ENCODE measurements at places on chromosomes 5 and 9.

- peak; percentile 79 for DNase-seq
These were observed 76.8 kb downstream of the TMEM167A start for GRCh38 chr5:83000428-83000827.

DNA sequence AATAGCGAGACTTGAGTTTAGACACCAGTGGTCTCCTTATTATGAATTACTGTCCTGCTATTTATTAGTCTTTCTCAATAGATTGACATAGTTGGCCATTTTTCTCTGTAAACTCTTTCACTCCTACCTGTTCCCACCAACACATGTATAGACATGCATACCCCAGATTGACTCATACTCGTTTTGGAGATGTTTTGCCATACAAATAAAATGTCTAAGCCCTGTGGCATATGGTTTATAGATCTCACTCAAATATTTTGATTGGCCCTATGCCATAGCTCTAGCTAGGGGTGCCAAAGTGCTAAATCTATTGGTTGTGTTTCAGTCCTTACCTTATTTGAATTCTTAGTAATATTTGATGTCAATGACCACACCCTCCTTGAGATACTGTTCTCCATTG lies 42.3 kb downstream of the CAMK4 start:
- no peak for DNase-seq

- no peak for DNase-seq
These were observed 62.7 kb upstream of the GRAMD2B start for GRCh38 chr5:126360467-126360866.

DNA sequence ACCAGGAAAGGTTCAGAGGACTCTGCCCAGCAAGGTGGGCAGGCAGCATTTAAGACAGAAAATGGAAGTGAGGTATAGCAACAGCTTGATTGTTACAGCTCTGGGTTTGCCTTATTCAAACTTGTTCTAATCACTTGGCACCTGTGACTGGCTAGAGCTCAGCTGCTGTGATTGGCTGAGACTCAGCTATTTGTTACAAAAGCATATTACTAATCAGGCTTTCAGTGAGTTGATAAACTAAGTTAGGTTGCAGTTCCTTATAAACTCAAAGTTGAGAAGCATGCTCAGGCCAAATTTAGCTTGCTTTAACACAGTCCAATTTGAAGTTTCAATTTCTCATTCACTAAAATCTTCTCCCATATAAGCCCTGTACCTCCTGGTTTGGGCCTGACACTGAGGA lies 56.3 kb downstream of the GDA start:
- DNase-seq, result no peak

DNA sequence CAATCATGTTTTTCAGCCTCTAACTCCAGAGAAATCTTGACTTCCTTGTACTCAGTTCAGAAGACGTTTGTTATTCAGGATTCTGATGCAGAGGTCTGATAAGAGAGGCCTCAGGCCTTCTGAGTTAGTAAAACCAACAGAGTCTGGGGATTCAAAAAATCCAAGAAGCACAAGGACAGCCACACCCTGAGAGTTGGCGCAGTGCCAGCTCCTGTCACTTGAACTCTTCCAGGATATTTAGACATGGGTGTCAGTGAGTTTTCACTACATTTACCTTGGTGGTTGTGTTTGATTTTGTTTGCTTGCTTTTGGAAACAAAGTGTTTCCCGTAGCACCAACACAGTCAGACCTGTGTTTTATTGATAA lies 41.6 kb upstream of the PDE8B start:
- DNase-seq, result peak; percentile 22

DNA sequence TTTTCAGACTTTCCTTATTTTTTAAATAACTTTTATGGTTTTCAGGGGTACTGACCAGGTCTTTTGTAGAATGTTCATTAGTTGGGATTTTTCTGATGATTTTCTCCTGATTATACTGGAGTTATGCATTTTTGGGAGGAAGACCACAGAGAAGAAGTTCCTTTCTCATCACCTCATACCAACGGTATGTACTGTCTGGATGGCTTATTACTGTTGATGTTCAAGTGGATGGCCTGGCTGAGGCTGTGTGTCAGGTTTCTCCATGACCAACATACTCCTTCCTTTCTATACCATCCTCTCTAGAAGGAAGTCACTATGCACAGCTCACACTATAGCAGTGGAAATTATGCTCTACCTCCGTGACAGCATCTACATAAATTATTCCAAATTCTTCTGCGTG lies 71.1 kb upstream of the NR3C1 start:
- no peak for DNase-seq

DNA sequence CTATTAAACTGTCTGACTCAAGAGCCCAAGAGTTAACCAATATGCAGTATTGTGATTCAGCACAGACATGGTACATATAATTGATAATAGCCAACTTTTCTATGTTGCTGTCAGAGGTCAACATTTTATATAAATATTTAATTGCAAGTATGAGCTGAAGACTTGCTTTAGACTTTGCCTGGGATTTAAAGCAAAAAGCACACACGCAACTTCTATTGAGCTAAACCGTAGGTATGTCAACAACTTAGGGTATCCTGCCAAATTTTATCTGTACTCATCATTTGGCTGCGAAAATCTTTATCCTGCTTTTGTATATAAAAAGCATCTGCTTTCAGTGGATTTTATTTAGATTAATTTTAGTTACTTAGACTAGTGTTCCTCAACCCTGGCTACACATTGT lies 27.4 kb downstream of the UHRF2 start:
- DNase-seq, result no peak

- DNase-seq, result peak; percentile 48
These were observed 12.3 kb upstream of the KCNIP1 start for GRCh38 chr5:170491479-170491878.

DNA sequence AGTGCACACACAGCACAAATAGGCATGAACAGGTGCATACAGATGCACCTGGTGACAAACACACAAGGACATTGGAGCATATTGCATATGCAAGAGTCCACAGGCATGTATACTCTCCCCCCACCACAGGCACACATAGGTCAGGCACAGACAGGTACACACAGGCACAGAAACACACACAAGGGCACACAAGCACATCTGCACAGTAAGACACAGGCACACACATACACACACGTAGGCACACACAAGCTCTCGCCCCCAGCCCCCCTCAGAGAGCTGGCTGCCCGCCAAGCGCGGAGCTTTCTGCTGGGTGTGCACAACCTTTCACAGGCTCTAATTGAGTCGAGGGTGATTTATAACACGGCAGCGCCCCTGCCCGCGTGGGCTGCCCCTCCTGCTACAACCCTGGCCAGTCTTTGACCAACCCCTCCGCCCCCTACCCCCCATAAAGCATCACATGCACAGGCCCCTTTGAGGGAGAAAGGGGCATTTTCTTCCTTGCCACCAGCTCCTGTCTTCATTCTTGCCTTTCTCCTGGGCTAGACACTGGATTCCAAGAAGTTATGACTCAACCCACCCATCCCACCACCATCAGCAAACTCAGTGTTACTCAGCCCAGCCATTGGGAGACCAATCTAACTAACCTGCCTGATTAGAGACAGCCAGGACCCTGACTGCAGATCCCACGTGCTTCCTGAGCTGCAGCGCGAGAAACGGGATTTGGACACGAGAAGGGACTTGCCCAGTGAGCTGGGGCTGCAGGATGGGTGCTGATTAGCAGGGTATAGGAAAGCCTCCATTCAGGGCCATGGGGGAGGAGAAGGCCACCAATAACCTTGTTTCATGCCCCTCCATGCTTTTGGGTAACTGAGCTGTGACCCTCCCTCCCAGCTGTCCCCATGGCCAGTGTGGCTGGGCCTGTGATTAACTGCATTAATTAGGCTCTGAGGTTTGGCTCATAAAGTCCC lies 42.8 kb upstream of the PSD2 start:
- DNase-seq, result no peak

DNA sequence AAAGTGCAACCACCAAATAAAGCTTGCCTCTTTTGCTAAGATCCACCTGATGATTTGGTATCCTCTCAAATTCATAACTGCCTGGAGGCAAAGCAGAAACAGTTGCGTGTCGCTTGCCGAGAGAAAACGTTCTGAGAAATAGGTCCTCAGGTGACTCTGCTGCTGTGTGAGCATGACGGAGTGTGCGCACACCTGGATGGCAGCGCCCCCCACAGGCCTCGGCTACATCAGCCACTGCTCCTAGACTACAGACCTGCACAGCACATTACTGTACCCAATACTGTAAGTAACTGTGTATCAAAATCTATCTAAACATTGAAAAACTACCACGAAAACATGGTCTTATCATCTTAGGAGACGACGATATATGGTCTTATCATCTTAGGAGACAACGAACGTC lies 87.4 kb downstream of the CAMSAP1 start:
- DNase-seq, result no peak

DNA sequence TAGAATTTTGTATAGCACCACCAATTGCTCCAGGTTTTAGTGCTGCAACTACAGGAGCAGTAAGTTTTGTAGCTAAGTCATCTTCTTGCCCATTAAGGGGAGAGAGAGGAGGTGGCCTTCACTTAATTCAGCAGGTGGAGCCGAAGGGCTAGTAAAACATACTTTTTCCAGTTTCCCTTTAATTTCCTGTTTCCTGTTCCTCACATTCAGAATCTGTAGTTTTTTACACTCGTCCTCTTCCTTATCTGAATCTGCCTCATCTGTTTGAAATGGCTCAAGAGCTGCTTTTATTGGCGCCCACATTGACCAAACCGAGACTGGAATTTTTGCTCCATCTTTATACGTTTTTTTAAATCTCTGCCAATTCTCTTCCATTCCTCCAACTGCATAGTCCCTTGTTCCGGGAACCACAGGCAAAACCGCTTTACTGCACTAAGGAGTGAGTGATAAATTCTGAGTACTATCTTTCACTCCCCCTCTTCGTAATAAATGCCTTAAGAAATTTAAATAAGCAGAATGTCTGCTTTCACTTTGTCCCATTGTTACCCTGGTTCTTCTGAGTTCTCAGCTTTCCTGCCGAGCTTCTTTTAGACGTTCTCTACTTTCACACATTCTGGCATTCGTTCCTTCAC lies 133.9 kb downstream of the DROSHA start:
- DNase-seq, result no peak

DNA sequence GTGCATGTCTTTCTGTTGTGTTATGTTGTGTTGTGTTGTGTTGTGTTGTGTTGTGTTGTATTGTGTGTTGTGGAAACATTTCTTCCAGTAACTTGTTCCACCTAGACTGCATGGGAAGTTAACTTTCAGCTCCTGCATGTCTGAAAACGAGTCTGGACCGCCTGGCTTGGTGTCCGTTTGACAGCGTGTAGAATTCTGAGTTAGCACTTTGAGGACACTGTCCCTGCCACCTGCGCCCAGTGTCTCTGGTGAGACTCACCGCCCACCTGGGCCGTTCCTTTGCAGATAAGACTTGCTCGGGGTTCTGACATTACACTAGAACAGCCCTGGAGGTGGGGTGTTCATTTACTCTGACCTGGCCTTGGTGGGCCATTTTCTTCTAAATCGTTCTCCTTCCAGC lies 42.0 kb downstream of the WNK2 start:
- no peak for DNase-seq

DNA sequence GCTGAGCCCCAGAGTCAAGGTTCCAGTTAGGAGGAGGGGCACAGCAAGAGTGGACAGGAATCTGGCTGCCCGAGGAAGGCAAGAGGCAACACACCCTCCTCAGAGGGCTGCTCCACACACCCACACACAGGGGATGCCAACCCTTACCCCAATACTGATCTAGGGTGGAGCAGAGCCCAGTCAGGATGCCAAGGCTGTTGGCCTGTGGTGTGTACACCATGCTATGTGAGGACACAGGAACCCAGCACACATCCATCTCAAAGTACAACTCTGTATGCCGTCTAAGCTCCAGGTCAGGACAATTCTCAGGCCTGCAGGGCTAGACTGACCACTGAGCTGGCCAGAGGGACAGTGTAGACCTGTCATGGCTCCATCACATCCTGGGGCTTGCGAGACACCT lies 2.6 kb downstream of the SEPTIN8 start:
- DNase-seq, result no peak

GRCh38 chr5:140801494-140801841 lies 611 bp downstream of the PCDHA3 start:
- DNase-seq, result no peak

DNA sequence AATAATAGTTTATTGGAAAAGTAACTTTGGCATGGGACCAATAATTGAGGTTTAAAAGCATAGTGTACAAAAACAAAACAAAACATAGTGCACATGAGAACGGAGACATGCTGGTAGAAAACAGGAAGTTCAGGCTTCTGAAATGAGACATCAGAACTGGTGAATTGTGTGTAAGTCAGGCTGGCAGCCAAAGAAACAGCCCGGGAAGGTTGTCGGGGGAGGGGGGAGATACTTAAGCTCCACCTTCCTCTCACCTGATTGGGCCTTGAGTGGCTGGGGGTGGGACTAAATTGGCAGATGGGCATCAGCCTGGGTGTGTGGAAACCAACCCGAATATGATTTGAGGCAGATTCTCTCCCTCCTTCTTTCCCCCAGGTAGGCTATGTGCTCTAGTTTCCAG lies 256.3 kb downstream of the SMARCA2 start:
- no peak for DNase-seq

GRCh38 chr9:99231711-99232110 lies 9.6 kb downstream of the SEC61B start:
- no peak for DNase-seq

DNA sequence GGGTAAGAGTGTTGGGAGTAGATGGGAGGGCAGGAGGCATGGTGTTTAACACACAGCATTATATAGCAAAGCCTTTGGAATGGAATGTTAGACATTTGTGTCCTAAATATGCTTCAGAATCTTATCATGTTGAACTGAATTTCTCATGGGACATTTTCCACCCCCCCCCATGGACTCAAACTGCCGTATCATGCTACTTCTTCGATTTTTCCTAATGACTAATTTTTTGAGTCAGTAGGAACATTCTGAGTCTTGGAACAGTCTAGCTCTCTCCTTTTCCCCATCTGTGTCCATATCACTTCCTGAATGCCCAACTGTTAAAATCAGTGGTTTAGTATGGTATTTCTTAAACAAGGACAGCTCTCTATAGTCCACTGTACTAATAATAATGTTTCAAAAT lies 380.6 kb downstream of the TLE4 start:
- DNase-seq, result peak; percentile 0

DNA sequence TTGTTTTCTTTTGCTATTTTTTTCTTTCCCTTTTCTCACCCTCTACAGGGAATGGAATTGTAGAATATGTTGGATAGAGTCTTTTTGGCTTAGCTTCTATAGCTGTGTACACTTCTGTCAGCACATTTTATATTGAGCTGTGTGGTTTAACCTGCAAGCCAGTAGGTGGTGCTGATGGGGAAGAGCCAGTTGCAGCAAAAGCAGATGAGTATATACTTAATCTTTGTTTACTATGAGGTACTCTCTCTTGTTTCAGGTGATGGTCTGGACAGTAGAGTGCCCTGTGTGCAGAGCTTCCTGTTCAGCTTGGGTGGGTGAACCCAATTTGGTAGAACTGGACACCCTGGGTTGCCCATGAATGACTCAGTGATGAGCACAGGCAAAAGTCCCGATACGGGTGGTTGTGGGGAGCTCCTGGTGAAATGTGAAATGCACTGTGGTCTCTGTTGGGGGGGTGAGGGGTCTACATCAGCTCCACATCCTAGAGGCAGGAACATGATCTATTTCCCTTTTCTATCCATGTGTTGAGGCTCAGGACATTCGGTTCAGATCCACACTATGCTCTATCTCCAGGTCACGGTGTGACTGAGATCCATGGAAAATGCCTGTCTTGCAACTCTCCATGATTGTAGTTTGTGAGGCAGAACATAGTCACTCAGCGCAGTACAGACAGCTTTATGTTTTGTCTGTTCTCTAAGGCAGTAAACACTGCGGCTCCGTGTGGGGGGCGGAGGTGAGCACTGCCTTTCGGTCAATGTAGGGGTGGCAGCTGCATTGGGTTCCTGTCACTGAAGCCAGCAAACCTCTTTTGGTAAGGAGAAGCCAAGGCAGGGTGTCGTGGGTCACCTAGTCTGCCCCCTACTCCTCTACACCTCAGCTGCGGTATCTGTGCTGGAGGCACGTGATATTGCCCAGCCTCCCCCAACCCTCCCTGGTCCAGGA lies 353.2 kb downstream of the PRR16 start:
- no peak for DNase-seq

All from Caki2 (cell line).